ENCODE measurements at places on chromosomes 11 and 22.

- DNase-seq = no peak
These were observed 15.0 kb upstream of the EHD1 start for GRCh38 chr11:64893194-64894069.

- DNase-seq = no peak
These were observed 10.6 kb upstream of the CDC42EP1 start for GRCh38 chr22:37549704-37550059.

DNA sequence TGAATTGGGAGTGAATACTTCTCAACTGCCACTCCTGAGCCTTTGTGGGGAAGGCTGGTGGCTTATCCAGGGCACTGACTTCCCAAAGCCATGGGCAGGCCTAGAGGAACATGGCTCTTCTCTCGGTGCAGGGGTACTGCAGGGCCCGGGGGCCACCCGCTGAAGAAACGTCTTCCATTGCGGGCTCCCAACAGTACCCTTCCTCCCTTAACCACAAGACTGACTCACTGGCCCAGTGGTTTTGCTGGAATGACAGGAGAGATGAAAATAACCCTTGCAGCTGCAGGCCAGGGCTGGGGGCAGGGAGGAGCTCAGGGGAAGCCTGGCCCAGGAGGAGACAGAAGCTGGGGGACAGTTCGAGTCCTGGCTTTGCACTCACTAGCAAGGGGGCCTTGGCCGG, 13.5 kb downstream of the TXN2 start:
- DNase-seq = no peak

- no peak for DNase-seq
These were observed 113.6 kb downstream of the SIK3 start for GRCh38 chr11:116984589-116984988.

DNA sequence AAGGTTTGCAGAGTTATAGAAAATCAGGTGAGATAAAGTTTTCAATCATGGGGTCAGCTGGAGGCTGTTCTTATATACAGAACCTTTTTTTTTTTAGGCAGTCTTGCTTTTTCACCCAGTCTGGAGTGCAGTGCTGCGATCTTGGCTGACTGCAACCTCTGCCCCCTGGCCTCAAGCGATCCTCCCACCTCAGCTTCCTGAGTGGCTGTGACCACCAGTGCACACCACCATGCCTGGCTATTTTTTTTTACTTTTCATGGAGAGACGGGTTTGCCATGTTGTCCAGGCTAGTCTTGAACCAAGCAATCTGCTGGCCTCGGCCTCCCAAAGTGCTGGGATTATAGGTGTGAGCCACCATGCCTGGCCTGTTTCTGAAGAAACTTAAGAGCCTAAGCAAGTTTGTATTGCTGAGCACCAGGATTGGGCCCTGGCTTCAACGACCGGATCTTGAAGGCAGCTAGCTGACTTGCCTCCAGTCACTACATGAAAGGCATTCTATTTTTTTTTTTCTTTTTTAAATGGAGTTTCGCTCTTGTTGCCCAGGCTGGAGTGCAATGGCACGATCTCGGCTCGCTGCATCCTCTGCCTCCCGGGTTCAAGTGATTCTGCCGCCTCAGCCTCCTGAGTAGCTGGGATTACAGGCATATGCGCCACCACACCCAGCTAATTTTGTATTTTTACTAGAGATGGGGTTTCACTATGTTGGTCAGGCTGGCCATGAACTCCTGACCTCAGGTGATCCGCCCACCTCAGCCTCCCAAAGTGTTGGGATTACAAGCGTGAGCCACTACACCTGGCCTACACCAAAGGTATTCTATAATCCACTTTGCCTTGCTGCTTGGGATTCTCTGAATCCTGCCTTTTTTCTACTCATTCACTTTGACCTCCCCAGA, 7.6 kb downstream of the XBP1 start:
- DNase-seq = no peak

DNA sequence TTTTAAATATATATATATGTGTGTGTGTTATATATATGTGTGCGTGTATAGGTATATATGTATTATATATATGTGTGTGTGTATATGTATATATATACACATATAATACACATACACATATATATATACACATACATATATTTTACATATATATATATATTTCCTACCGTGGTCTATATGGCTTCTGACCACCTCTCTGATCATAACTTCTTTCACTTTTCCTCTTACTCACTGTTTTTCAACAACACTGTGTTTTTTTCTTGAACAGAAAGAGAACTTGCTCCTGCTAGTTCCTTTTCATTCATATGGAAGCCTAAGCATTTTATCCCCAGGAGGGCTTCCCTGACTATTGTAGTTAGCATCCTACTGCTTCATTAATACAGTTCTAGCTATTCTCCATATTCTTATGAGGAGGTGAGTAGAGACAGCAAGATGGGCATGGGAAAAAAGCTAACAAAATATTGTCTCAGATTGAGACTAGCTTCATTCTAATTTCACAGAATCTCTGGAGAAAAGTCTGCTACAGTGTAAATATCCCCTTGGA, 38.5 kb upstream of the CTSC start:
- DNase-seq = no peak

GRCh38 chr11:72637926-72638325, 36.3 kb downstream of the PDE2A start:
- DNase-seq = no peak

DNA sequence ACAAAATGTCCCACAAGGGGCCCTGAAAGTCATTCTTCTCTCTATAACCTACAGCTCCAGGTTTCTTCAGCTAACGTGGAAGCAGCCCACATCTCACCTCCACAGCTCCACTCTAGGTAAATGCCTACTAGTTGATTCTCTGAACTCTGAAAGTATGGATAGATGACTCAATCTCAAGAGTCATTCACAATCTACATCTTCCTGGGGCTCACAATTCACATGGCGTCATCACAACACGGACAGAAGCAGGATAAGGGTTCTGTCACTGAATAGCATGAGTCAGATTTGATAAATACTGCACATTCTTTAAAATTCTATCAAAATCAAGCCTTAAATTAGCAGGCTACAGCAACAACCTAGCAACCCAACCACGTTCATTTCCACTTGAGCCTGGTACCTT, 96.3 kb downstream of the PLEKHA7 start:
- DNase-seq = no peak

DNA sequence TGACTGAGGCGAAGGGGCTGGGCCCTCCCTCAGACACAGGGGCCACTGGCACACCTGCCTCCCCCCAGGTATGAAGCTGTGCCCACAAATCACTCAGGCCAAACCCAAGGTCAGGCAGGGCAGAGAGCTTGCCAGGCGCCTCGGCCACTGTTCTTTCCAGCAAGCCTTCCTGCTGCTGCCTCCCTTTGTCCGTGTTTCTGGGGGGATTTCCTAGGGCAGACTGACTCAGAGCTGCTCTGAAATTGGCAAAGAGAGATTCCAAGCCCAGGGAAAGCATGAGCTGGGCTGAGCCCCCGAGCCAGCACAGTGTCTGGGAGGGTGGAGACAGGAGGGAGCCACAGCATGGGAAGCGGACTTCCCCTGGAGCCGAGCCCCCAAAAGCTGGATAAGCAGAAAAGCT, 33.2 kb downstream of the PPP2R1B start:
- DNase-seq = no peak

- DNase-seq = no peak
These were observed 184.2 kb upstream of the LUZP2 start for GRCh38 chr11:24312464-24313238.

DNA sequence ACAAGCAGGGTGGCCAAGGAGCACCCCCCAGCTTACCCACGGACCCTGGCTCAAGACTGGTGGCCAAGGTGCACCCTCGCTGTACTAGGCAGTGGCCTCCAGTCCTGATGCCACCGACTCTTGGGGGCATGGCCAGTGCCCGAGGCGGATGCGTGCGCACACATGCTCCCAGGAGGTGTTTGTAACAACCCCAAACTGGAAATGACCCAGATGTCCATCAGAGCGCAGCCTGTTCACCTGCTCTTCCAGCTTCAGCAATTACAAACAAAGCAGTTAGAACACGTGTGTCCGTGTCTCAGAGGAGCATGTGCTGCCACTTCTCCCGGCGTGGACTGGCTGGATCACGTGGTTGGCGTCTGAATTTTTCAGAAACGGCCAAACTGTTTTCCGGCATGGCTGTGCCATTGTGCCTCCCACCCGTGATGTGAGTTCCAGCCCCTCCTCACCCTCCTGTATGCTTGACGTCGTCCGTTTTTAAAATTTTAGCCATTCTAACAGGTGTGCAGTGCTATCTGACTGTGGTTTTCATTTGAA, 7.1 kb upstream of the MUC6 start:
- DNase-seq = no peak

DNA sequence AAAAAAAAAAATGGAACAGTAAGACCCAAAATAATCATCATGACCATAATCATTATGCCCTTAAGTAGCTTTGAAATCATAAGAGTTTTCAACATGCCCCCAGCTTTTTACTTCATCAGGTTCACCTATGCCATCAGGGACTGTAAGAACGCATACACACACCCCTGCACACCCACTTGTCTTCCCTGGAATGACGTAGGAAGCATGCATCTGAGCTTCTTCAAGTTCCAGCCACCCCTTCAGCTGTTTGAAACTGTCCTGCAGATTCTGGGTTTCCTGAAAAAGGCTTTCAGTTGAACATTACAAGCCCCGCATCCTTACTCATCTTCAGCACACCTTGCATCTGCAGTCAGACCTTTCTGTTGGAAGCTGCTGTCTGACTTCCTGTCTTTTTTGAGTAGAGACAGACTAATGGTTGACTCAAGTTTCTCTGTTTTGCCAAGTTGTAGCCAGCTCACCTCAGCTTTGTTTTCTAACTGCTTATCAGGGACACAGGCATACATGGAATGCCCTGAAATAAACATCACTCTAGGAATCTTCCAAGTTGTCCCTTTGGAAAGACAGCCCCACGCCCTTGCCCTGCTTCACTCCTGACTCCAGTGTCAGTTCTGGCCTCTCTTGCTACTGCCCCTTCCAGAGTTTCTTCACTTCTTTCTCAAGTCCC, 37.0 kb downstream of the ARHGAP1 start:
- no peak for DNase-seq

DNA sequence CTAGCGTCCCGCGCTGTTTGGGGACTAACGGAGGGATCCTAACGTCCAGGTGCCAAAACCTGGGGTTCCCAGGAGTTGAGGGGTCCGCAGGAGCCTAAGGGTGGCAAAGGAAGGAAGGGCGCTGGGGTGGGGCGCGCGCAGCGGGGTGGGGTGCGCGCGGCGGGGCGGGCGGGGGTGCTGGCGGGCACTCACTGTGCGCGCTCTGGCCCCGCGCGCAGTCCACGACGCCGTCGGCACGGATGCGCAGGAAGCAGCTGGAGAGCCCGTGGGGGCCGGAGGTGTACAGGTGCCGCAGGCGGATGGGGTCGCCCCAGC, 412 bp downstream of the FGF19 start:
- no peak for DNase-seq

GRCh38 chr11:33227578-33228261, 29.5 kb upstream of the HIPK3 start:
- no peak for DNase-seq

DNA sequence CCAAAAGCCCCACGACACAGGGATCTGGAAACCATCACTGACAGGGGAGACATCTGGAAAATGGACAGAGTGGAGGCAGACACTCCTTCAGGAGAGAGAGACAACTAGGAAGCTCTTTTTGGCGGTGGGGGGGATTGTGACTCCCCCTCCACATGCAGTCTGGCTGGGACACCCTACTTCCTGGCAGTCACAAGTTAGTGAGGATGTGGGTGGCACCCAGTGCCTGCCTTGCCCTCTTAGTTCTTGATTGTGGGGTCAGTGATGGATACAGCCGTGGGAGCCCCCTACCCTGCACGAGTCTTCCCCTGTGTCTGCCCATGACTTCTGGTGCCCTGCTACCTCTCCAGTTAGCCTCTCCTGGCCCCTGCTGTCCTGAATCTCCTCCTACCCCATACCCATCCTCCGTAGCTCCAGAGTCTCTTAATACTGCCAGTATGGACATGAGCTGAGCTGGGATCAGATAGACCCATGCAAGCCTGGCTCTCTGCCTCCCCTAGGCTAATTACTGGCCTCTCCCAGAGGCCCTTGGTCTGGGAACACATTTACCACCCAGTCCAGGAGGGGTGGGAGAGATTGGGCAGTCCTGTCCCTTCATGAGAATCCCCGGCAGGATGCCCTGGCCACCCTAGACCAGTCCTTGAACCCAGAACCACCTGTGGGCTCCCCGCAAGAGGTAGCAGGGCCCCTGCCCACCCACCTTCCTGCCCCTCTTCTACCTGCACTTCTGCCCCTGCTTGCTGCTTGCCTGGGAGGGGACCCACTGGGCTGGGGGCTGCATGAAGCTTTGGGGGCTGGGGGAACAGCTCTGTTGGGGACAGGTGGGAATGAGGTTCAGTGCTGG, 22.8 kb downstream of the RHBDD3 start:
- DNase-seq = no peak

DNA sequence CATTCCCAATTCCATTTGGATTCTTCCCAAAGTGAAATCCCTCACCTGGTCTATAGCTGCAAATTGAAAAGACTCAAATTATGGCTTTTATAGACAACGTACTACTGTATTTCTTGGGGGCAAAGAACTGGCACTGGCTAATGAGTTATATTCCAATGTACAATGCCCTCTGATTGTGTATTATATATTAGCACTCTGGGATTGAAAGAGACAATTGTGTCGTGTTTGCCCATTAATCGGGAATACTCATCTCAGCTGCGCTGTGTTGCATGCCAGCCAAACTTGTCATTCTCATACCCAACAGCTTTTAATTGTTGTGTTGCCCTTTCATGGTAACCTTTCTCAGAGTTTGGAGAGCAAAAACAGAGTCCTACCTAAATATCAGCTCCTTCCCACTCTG, 55.0 kb upstream of the ZBTB44 start:
- no peak for DNase-seq

DNA sequence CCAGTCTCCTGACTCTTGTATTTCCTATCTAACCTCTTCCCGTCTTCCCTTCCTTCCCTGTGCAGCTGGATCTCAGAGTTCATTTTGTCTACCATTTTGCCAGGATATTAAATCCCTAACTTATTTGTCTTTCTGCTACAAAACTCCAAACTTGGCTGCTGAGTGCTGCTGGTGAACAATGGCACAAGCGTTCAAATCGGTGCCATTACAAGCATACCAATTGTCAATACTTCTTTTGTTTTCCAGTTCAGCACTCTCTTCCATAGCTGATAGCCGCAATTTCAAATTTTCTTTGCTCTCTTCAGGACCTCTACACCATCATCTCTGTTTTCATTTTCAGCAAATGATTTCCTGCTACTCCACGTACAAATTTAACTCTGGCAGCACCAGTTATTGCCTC, 13.4 kb downstream of the IL18 start:
- DNase-seq = no peak

DNA sequence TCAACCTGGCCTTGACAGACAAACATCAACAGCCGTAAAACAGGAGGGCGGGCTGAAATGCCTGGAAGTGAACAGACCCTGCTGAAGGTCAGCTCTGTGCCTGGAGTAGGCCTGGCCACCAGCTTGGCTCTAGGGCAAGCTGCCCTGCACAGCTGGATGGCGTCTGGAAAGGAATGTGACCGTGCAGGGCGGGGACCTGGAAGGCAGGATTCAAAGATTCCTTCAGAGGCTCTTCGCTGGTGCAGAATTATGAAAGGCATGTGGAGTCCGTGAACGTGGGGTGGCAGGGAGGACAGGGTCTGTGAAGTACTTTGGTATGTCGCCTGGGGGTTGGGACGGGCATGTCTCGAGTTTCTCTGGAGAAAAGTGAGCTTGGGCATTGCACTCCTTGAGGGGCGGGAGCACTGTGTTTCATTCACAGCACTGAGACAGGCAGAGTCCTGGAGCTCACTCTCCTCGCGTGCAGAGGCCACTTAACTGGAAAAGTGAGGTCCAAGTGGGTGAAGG, 1.5 kb downstream of the EHD1 start:
- no peak for DNase-seq

Data from activated naive CD4-positive, alpha-beta T cell (primary cell).